HFFc6 (cell line): ENCODE measurements at places on chromosomes 1 and 21.

DNA sequence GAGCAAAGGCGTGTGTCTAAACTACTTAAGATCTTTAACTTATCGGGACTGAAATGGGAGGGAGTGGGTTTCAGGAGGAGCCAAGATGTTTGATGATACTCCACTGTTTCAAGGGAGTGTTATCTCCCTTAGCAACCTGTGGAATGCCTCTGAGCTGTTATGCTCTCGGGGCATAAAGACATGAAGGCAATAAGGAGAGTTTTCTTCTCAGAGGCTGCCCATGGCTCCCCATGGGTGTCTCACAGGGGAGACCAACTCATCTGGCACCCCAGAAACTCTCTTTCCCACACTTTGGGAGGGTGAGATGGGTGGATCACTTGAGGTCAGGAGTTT, 130.0 kb downstream of the LIPI start:
- DNase-seq, result no peak

GRCh38 chr1:182603646-182604174, 479 bp downstream of the RGS16 start:
- DNase-seq, result no peak

DNA sequence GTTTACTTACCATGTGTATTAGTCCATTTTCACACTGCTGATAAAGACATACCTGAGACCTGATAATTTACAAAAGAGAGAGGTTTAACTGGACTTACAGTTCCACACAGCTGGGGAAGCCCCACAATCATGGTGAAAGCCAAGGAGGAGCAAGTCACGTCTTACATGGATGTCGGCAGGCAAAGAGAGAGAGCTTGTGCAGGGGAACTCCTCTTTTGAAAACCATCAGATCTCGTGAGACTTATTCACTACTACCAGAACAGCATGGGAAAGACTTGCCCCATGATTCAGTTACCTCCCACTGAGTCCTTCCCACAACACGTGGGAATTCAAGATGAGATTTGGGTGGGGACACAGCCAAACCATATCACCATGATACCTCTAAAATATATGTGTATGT, 39.3 kb upstream of the ERRFI1 start:
- no peak for DNase-seq

- DNase-seq, result no peak
These were observed 6.3 kb downstream of the HFM1 start for GRCh38 chr1:91398291-91398690.

DNA sequence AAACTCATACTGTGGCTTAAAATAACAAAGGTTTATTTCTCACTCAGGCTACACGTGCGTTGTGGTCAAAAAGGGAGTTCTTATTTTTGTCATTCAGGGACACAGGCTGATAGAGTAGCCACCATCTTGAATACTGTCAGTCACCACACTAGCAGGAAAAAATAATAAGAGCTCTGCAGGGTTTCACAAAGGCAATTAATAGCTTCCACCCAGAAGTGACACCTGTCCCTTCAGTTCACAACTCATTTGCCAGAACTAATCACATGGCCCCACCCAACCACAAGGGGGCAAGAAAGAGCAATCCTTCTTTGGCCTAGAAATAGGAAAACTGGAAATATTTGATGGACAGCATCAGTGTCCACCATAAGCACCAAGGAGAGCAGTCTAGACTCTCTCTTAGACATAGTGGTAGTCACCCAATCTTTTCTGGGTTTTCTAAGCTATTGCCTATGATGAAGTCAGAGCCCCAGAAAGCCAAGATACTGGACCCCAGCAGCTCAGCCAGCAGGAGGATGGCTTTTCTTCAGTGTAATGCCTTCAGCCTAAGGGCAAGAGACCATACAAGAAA, 8.2 kb downstream of the HAPLN2 start:
- peak; percentile 60 for DNase-seq
